Stimulated activated CD8-positive, alpha-beta memory T cell treated with anti-CD3 and anti-CD28 coated beads, Interleukin-12 subunit alpha, Interleukin-12 subunit beta, amount 100 ng/mL, for 4 hours (primary cell): ENCODE measurements at places on chromosomes 4 and X.

DNA sequence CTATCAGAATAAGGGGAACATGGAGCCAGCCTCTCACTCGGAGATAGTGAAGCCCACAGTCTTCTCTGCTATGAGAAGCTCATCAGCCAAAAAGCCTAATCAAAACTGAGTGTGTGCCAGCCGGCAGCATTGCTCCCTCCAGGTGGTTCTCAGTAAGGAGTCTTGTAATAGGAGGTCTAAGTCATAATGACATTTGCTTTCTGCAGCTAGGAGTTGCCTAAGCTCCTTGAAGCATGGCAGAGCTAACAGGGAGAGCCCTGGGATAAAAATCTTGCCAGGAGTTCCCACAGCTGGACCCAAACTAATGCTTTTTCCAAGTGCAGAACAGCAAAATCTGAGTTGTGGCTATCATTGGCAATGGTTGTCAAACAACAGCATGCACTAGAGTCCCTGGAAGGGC is 245.2 kb downstream of the SPATA18 start:
- no peak for DNase-seq

GRCh38 chr4:525660-526059 is 26.6 kb downstream of the PIGG start:
- DNase-seq, result no peak

GRCh38 chr4:17469931-17470674 is 41.8 kb downstream of the QDPR start:
- DNase-seq, result no peak

- no peak for DNase-seq
Observed at GRCh38 chrX:13009844-13010243, 34.6 kb downstream of the FAM9C start.

DNA sequence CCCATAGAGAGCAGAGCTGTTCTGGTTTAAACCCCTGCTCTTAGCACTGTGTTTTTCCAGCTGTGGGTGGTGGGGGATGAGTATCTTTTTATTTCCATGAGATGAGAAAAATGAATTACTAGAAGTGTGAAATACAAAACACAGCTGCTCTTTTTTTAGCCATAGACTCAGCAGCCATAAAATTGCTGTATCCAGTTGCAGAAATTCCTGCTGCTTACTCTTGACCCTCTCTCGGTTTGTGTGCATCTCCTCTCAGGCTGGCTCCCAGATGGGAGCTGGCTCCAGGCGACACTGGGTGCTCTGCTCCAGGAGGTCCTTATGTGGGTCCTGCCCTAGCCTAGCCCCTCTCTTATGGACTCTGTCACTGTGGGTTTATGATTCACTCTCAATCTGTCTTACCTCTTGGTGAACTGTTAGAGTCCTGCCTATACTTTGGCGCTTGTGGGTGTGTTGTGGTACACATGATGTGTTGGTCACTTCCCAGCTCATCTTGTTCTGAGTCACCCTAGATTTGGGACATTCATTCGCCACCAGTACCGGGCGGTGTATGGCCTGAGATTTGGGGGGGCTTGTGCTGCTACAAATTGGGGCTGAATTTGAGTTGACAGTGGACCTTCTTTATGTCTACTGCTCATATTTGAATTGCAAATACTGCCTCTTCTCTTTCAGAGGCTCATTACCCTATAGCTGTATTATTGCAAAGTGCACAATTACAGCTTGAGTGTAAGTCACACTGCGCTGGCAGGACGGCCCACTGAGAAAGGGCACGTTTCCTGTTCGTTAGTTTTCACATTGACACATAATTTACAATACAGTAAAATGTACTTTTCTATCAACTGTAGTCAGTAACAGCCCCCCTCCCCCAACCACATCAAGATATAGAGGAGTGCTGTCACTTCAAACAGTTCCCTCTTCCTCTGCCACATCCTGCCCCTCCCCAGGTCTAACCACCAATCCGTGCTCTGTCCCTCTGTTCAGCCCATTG is 46.9 kb upstream of the MSANTD1 start:
- DNase-seq, result peak; percentile 29

- no peak for DNase-seq
Observed at GRCh38 chr4:142202404-142203332, 566.3 kb downstream of the IL15 start.

DNA sequence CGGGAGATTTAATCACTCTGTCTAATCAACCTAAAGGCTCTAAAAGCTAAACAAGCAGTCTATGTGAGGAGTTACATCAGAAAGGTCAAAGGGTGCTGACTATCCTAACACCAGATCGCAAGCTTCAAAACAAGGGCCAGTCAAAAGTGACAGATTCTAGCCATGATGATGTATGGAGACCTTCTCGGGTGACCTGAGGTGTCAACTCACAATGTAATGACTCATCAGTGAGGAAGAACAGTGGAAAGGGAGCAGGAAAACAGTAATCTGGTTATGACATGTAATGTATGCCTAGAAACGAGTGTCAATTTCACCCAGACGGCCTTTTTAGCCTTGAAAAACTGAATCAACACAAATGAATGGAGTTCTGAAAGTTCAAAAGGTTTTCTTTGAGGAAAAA is 375.3 kb downstream of the IDS start:
- no peak for DNase-seq

DNA sequence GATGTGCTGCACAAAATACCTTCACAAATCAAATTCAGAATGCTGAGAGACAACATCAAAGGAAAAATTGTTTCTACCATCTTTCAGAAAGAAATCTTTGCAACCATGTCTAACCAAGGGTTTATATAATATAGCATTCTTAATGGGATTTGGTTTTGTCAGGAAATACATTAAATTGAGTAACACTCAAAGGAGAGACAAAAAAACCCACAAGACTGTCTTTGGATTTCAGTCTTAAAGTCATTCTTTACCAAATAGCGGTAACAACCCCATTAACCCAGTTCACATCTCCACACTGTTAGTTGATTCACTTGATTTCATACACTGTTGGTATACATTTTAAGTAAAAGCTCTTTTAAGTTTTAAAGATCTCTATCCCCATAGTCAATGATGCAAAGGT is 145.7 kb upstream of the EDNRA start:
- no peak for DNase-seq

DNA sequence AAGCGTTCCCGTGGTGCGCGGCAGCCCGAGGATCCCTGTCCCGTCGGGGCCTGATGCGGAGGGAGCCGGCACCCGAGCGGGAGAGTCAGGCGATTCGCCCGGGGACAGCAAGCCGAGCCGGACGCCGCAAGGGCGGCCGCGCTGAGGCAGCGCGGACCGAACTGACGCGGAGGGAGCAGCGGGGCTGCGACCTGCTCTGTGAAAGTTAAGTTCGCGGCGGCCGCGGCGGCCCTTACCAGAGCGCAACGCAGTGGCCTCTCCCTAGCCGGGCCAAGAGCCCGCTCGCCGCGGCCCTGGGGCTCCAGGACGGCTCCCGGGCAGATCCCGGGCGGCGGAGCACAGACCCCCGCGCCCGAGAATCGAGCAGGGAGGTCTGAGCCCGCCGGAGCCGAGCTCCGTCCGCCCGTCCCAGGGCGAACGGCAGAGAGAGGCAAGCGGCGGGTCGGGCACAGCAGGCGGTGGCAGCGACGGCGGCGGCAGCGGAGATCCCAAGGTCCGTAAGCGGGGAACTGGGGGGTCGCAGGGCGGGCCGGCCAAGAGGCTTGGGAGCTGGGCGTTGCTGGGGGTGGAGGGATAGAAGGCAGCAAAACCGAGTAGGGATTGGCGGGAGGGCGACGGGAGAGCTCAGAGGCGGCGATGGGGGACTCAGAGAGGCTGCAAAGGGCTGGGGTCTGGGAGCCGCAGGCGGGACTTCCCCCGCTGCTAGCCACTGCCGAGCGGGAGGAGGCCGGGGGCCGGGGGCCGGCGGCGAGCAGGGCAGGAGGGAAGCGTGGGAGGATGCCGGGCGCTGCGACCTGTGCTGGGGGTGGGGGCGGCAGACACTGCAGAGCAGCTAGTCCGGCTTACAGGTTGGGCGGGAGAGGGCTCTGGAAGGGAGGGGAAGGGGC is 1.0 kb downstream of the GPR50 start:
- DNase-seq, result no peak

GRCh38 chrX:56853436-56853835 is 124.4 kb downstream of the NBDY start:
- DNase-seq, result no peak

GRCh38 chr4:37436546-37436945 is 192.0 kb downstream of the NWD2 start:
- DNase-seq, result no peak

GRCh38 chr4:144557404-144557803 is 88.6 kb upstream of the HHIP start:
- DNase-seq, result no peak

GRCh38 chr4:56086561-56086960 is 137.8 kb downstream of the CEP135 start:
- DNase-seq, result no peak

DNA sequence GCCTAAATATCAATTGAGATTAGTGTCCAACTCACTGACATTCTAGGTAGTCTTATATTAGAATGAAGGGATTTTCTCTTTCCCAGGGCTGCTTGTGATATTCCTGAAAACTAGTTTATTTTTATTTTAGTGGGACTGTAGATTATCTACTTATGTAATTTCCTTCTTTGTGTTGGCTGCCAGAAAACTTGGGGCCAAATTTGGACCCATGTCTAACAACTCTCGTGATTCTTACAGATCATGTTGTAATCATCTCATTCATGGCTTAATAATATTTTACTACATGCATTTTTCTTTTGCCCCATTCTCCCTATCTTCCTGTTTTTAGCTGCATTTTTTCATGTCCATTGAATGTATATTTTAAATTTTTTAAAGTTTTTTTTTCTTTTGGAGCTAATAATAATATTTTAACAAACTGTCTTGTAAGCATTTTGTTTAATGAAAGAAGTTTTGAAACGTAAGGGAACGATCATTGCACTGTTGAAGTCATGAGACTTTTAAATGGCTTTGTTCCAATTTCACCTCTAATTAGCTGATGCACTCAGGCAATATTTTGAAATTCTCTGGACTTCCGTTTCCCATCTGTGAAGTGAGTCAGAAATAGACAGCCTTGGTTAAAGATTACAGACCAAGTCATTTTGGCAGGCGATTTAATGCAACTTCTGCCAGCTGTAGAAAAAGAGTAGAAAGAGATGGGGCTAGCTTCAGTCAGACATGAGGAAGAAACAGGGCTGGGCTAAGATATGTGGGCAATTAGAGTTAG is 14.3 kb upstream of the TDO2 start:
- no peak for DNase-seq

- no peak for DNase-seq
Observed at GRCh38 chr4:112075906-112076305, 69.3 kb upstream of the FAM241A start.

DNA sequence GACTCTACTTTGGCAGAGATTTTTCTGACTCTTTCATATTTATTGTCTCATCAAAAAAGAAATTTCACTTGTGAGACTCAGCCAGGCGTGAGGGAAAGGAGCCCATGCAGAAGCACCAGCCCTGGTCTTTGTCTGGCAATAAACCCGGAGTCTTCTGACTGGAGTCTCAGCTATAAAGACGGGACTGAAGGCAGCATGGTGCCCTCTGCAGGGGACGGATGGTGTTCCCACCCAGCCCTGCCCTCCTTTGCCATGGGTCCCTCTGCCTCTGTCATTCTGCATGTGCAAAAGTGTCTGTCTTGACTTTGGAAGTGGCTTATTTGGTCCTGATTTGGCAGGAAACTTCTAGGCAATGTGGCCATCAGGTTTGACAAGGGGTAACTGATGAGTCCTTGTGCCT is 14.2 kb downstream of the ZNF185 start:
- no peak for DNase-seq

- DNase-seq, result no peak
Observed at GRCh38 chr4:145770124-145770523, 90.2 kb downstream of the C4orf51 start.

DNA sequence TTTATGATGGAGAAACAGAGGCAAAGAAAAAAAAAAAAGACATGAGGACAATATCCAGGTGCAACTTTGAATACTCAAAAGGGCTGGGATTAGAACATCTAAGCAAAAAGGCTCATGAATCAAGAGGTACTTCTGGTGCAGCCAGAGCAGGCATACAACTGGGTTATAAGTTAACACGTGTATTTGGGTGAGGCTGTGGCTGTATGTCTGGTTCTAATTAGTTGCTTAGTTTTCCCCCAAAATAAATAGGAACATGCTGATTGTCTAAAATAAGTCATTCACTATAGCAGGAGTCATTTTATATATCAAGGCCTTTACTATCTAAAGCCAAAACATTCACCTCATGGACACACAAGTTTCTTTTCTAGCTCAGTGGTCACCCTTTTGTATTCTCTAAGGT is 20.2 kb downstream of the NHS start:
- no peak for DNase-seq

GRCh38 chr4:61443813-61444510 is 243.8 kb downstream of the ADGRL3 start:
- no peak for DNase-seq

DNA sequence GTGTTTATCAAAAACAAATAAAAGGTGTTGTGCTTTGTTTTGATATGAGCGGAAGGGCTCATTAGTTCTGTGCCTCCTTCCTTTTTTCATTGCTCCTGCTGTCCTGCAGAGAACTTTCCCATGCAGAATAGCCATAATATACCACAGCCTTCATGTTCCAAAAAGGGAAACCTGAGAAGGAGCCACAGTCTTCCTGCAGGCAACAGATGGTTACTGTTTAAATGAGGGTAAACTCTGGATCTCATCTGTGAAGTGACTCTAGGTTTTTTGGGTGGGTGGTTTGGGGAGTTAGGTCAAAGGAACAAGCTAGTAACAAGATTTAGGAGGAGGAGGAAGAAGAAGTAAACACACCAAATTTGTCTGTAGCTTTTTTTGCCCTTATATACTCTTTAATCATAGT is 131.8 kb downstream of the BMPR1B start:
- no peak for DNase-seq

GRCh38 chr4:112521123-112522023 is 5.4 kb upstream of the NEUROG2 start:
- DNase-seq, result no peak

DNA sequence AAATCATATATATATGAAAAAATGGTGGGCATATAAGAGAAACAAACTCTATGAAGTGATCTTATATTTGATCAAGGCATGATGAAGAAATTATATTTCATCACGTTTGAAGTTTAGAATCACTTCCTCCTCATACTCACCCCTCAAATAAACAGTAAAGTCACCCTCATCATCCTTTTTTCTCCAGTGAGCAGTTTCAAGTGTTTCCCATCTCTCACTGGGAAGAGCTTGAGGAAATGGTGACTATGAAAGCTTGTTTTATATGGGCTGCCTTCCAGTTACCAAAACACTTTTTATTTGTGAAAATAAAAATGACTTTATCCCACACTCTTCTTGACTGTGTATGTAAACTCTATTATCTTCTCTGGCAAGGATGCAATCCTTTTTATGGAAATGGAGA is 16.8 kb downstream of the PDLIM3 start:
- DNase-seq, result no peak

DNA sequence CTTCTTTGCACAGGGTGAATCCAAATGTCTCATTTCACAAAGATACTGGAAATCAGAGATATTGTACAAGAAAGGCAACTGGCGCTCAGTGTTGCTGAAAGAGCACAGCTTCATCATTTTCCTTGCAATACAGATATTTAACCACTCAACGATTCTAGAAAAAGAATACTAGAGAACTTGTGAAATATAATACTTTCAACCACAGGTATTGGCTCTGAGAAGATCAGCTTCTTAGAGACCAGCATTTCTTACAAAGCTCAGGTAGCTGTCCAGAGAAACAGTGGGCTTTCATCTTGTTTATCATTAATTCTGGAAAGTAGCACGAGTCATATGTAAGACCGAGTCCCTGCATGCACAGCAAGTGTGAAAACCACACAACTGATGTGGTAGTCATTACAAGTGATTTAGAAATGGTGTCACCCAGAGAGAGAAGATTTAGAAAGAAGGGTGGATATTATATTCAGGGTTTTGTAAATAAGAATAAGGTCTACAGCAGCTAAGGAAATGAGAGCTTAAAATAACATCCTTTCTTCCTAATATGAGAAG is 7.8 kb upstream of the PPARGC1A start:
- DNase-seq, result no peak

- no peak for DNase-seq
Observed at GRCh38 chr4:168621806-168622589, 125.1 kb downstream of the PALLD start.
